Fibroblast of skin of abdomen (primary cell): ENCODE measurements at places on chromosomes 4 and X.

- DNase-seq: no peak
Observed at GRCh38 chr4:8666581-8666980, 74.0 kb downstream of the CPZ start.

DNA sequence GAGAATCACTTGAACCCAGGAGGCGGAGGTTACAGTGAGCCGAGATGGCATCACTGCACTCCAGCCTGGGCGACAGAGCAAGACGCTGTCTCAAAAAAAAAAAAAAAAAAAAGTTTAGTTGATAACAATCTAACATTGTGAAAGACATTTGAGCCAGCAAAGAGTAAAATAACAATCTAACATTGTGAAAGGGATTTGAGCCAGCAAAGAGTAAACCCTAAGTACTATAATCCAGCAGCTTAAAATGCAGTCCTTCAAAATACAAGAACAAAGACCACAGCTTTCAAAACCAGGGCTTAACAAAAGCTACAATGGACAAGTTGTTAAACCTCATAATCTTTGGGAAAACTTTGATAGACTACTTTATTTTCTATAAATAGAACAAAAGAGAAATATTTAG lies 16.9 kb downstream of the MFAP3L start:
- no peak for DNase-seq

GRCh38 chrX:136431625-136432024 lies 56.1 kb upstream of the BRS3 start:
- no peak for DNase-seq

DNA sequence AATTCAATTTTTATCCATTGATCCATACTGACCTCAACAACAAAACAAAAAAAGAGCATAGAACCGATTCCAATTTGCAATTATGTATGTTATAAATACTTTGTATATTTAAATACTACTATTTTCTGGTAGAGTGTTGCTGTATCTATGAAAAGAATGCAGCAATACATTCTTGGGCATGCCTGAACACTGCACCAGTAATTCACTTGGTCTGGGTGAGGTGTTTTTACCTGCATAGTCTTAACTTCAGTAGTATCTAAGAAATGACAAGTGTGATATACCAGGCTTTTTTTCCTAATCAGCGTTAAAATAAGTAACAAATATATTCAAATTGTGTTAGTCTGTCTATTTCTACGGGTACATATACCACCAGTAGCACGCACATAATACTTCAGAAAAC lies 120.2 kb downstream of the KLHL13 start:
- DNase-seq: no peak

GRCh38 chr4:152997771-152998487 lies 61.8 kb downstream of the FHDC1 start:
- DNase-seq: no peak

DNA sequence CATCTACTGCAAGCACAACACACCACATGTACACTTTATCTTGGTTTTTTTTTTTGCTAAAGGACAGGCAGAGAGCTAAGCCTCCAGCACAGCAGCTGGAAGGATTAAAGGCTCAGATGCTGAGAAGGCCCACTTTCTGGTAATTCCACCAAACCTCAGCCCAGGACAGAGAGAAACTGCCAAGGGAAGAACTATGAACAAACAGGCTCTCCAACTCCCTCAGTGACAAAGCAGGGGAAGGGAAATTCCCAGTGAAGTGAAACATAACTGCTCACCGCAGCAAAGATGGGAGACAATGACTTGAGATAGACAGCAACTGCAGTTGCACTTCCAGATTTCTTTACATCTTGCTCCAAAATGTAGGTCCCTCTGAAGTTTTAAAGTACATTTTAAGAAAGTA lies 4.8 kb downstream of the PROM1 start:
- no peak for DNase-seq

- no peak for DNase-seq
Observed at GRCh38 chrX:153765138-153766079, 1.4 kb downstream of the PLXNB3 start.

DNA sequence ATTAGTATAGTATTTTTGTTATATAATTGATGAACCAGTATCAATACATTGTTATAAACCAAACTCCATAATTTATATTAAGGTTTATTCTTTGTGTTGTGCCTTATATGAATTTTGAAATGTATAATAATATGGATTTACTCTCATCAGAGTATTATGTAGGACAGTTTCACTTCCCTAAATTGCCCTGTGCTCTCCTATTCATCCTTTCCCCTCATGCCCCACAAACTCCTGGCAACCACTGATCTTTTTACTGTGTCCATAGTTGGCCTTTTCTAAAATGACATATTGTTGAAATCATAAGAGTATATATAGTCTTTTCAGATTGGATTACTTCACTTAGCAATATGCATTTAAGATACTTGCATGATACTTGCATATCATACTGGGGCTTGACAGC lies 958.1 kb upstream of the GRID2 start:
- no peak for DNase-seq

DNA sequence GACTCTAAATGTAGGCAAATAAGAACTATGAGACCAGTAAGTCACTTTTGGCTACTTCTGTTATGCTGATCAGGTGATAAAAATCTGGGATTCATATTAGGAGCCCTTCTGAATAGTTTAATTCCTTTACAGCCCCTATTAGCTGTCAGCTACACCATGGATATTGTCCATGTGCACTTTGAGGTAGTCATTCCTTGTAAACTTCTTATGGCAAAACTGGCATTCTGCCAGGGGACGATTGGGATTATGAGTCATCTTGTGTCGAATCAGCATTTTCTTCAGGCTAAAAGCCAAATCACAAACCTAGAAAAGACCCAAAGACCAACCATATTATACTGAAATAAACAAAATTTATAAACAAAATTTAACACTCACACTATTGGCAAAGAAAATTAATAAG lies 227.6 kb downstream of the PRDM5 start:
- DNase-seq: peak; percentile 76

GRCh38 chr4:2534904-2535375 lies 1.5 kb upstream of the FAM193A start:
- no peak for DNase-seq

DNA sequence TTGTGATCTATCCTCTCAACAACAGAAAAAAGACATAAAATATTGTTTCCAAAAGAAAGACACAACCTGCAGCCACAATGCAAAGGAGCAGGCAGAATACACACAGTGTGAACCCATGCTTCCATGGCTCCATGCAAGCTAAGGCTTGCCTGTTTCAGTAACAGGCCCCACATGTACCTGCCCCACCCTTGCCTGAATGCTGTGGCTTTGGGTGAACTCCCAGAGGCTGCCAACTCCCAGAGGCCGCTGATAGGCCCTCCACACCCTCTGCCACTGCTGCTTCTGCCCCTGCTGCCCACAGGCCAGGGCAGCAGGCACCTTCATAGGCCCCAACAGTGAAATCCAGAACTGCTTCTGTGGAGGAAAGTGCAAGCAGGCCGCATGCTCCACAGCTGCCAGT lies 313.9 kb downstream of the CHIC1 start:
- no peak for DNase-seq

DNA sequence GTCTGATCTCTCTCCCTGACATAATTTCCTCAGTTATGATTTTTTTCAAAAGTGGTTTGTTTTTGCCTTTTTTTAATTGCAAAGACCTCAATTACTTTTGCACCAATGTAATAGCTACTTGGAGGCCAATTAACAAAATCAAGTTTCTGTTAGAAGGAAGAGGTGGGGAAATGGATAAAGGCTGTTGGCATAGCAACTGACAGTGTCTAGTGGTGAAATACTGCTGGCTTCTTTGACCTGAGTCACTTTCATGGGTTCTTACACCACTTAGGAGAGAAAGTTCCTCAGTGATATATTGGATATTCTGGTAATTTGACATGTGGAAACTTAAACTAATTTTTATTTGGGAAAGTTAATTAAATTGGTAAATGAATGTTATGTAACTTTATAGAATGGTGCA lies 26.5 kb upstream of the ATP8A1 start:
- no peak for DNase-seq

DNA sequence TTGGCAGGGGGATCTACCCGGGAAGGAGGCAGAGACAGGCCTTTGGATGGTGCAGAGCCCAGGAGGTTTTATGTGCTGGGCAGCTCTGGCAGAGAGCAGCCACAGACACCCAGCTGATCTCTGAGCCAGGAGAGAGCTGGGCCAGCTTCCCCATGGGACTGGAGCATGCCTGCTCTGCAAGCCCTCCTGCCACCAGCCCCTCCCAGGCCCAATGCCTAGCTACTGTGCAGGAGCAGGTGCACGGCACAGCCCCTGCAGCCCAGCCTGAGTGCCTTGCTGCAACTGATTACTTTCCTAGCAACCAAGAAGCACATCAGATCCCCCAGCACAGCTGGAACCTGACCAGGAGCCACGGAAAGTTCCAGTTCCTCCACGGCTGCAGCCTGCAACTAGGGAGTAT lies 57.8 kb upstream of the BEND2 start:
- no peak for DNase-seq

GRCh38 chr4:86615501-86615900 lies 21.4 kb downstream of the PTPN13 start:
- no peak for DNase-seq

DNA sequence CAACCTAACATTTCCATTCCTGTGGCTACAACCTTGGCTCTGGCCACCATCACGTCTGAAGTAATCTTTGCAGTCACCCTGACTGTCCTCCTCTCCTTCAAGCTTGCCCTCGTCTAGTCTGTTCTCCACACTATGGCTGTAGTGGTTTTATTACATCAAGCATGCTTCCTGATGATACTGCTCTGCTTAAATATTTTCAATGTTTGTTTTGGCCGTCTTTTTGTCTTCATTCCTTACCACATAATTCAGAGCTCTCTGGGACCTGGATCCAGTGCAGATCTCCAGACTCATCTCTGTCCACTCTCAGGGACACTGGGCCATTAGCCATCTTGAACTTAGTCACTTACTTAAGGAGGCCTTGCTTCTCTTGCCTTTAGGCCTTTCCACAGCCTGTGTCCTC lies 27.7 kb upstream of the FREM3 start:
- DNase-seq: peak; percentile 17

DNA sequence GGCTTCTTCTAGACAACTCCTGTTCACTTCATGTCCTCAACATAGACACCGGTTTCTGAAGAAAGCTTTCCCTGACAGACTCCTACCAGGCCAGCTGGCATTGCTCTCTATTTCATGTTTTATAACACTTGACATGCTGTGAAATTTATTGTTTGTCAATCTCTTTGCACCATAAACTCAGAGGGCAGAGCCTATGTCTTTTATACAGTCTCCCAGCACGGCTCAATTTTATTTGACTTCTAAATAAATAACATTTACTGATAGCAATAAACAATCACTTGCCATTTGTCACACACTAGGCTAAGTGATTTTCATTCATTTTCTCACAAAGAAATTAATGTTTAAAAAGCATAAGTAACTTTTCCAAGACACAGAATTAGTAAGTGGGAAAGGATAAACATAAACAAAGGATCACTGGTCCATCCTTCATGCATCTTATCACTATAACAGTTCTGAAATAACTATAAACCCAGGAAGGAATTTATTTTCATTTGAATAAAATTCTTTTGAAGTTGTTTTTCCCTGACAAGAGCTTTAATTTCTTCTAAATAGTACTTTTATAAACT lies 577.6 kb downstream of the TECRL start:
- DNase-seq: no peak

GRCh38 chr4:83219344-83220331 lies 65.0 kb downstream of the COQ2 start:
- no peak for DNase-seq

GRCh38 chrX:124931958-124932357 lies 387.7 kb upstream of the TEX13C start:
- DNase-seq: no peak

GRCh38 chr4:42641656-42642055 lies 15.2 kb downstream of the ATP8A1 start:
- no peak for DNase-seq

DNA sequence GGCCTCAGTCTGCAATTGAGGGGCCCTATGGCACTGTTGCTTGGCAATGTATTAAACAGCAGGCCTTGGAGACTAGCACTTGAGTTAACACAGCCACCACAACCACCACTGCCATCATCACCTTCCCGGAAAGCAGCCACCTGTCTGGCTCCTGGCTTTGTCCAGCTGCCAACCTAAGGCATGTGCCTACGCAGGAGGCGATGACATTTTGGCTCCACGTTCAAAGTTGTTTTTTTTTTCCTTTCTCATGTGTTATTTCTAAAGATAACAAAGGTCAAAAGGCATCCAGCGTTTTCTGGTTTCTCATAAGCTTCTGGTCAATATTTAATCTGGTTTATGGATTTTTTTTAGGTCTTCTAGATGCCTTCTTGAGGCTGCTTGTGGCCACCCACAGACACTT lies 7.5 kb downstream of the CLDN2 start:
- no peak for DNase-seq
